Stomach (tissue), 19 donors: ENCODE measurements at places on chromosomes 6 and 20. TPM values are rescaled to one million over a fixed set of nuclear protein-coding genes. Genes with fewer than 3 reads are reported as not detected.
A peak's percentile ranks its signal among the peaks of the same experiment; 100 is the strongest.

GRCh38 chr6:8193541-8193940, 91.2 kb upstream of the EEF1E1 start:
- DNase-seq: no peak

DNA sequence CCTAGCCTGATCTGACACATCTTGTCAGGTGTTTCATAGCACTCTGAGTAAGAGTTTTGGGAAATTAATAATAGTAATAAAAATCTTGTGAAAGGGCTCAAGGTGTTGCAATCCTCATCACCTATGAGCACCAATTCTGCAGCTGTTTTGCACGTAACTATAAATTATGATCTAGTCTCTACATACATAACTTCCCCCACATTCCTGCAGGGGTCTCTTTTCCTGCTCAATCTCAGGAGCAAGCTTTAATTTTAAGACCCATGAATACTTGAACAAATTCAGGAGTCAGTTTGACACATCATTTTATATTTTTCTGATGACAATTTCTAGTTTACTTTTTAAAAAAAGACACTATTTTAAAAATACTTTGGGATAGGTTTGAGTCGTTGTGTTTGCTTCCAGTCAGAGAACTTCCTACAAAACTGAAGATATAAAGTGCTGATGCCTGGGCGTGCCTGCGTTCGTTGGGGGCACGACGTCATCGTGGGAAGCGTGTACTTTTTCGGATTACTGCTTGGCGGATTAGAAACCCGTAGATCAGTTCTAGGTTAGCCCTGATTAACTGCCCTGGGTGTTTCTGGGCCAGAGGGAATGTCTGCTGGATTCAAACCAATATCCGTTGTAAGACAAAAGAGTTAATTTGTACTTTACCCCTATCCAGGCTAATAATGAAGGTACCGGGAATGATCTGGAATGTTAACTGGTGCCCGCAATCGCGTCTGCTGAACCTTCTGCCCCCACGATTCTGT, 1.0 kb upstream of the E2F3 start:
- DNase-seq: no peak

AK9 gene
- total RNA-seq: 20.3 TPM

- DNase-seq: no peak
Observed at GRCh38 chr6:27026361-27026760, 221.1 kb upstream of the PRSS16 start.

MAP7 gene
- total RNA-seq: 14.5 TPM

DNA sequence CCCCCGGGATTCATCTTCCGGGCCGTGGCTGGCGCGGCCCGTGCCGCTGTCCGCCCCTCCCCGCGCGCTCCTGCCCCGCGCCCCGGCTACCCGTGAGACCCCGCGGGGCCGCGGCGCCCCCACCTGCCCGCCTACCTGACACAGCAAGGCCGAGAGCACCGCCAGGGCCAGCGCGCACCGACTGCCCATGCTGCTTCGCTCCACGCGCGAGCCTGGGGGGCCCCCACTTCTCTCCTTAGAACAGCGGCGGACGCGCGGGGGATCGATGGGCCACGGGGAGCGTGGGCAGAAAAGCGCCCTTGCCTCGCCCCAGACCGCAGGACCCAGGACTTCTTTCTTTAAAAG, 955 bp downstream of the DLL1 start:
- DNase-seq: peak; percentile 59

GRCh38 chr6:10723567-10723881, 654 bp downstream of the TMEM14C start:
- DNase-seq: no peak

GRCh38 chr6:46746696-46747095, at the start of gene ANKRD66:
ANKRD66 (plus strand) TSS chr6:46746933; CDS start chr6:46751949, 5,016 bp downstream.
- no peak for DNase-seq

DNA sequence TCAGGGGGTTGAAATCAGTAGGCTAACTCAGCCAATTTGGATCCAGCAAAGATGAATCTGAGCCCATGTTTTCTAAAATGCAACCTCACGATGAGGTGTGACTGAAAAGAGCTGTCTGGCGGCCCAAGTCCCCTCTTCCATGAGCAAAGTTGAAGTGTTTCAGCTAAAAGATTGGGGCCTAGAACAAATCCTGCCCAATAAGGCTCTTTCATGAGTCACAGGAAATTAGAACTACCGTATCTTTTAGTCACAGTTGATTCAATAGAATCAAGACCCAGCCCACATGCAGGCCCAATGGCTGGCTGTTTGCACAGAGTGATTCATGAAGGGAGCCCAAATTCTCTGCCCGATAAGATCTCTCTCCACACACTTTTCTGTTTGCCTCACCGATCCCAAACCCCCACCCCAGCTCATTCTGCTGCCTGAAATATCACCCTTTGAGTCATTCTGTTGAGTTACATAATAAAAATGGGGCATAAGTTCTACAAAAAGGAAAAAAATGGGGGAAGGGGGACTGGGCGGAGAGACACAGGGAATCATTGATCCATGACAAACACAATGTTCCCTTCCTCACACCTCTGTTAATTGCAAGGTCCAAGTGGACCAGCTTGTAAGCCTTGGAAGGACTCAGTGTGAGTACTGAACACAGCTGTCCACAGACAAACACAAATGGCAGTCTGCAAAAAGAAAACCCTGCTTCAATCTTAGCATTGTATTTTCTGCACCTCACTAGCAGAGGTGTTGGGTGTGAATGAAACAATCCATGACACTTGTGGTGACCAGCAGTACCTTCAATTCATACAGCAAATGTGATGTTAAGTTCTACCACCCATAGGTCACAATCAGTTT, 13.8 kb downstream of the FOXQ1 start:
- peak; percentile 79 for DNase-seq

DNA sequence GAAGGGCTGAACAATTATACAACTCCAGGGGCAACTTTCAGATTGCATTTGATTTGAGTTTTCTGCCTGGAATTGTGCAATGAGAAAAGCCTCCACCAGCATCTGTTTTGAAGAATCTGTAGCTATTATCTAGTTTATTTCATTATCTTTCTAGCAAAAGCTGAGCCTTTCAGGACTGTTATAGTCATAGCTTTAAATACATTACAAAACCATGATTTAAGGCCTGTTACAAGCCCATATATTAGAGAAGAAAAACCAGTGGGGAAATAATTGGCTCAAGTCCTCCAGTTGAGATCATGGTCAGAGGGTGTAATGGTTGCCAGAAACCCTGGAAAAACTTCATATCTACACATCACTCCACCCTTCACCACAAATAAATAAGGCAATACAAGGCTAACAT, 676.2 kb downstream of the HDGFL1 start:
- no peak for DNase-seq

DNA sequence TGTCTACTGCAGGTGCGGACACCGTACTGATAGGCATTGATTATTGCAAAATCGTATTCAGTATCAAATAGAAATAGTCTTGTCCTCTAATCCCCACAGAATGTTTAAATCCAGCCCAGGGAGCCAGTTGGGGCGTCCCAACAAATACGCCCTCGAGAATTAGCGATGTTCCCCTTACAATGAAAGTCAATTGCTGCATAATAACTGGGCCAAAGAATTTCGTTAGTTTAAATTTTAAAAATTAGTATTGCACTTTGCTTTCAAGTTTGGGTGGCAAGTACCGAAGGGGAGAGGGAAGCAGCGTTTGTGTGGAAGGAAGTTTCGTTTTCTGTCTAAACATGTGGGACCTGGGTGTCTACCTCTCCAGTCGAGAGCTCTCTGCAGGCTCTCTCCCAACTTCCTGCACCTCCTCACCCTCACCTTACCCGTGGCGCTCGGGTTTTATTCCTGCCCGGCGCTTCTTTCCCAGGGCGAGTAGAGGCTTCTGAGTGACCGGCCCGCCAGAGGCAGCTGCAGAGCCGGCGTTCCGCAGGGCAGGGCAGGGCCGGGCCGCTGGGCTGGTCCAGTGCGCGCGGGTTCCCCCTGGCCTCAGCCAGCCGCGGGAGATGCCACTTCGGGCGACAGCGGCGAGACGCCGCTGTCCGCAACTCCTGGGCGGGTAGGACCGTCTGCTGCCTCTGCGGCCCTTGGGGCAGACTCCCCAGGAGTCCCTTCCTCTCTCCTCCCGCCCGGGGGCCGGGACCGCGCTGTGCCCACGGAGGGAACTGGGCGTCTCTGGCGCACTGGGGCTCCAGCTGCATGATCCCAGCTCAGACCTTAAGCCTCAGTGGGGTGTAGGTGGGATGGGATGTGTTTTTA, 862 bp upstream of the TFAP2C start:
- DNase-seq: no peak

DNA sequence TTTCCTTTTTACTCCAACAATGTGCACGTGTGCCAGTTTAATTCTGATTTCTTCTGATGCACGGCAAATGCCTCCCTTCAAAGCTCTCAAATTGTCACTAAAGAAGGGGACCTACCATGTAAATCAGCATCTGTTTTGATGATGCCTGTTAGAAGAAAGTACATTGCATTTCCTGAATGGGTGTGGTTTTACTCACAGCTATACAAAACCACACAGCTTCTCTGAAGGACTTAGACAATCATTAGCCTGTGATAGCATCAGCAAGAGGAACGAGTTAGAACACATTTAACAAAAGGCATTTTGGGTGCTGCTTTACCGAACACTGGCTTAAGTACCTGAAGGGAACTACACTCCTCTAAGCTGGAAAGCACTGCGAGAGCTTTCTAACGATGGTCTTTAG, 109.4 kb downstream of the ATXN1 start:
- DNase-seq: no peak

UBE3D gene
- total RNA-seq: 33.3 TPM

PRRC2A gene
- 62.0 TPM for total RNA-seq

WFDC5 gene
- total RNA-seq: not detected

C20orf204 gene
- total RNA-seq: not detected

- DNase-seq: peak; percentile 62
Observed at GRCh38 chr20:57667924-57668782, 41.7 kb downstream of the PMEPA1 start.

KHDC1L gene
- not detected for total RNA-seq

GRCh38 chr6:125821825-125822281, 31.1 kb downstream of the NCOA7 start:
- DNase-seq: no peak

SLC35F1 gene
- 6.8 TPM for total RNA-seq

DNA sequence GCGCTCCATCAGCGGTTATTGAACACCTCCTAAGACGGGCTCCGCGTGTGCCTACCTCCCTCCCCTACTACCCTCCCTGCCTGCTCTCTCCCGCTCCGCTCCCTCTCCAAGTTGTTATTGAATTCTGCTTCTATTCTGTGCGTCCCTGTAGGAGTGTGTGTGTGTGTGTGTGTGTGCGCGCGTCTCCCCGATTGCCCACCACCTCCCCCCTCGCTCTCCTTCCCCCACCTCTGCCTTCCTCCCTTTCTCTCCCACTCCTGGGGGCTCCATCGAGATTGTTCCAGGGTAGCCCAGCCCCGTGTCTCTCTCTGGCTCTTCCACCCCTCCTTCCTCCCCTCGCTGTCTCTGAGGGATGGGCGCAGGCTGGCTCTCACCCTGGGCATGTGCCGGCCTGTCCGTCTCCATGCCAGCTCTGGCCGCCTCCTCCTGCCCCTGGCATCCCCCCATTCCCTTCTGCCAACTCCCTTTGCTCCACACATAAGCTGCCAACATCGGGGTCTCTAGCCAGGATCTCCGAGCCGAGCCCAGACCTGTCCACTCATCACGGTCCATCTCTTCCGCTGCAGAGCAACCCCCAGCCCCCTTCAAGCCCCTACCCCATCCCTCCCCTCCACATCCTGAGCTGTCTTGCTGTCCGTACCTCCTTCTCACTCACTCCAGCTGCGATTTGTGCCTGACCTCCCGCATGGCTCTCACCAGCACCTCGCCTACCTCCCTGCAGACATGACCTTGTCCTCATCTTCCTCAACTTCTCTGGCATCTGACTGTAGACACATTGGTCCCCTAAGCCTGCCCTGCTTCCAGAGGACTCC, 68.5 kb downstream of the SRC start:
- peak; percentile 69 for DNase-seq

PABPC1L gene
- total RNA-seq: 106 TPM

DNA sequence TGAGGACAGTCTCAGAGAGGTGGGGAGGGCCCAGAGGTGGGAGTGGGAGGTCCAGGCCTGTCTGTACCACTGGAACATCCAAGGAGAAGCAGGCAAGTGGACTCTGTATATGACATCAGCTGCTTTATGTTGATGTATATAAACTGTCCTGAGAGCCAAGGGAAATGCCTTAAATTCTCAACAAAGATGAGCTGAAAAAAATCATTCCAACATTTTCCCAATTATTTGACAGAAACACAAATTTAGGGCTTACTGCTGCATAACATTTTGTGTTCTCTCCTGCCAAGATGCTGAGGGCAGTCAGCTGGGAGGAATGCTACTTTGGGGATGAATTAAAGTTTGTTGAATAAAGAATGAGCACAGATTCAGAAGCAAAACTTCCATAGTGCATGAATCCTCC, 52.8 kb downstream of the FOXC1 start:
- DNase-seq: no peak

GRCh38 chr6:100880149-100880852, 828 bp downstream of the ASCC3 start:
- DNase-seq: peak; percentile 56

GRCh38 chr6:116443105-116443504, 18.1 kb upstream of the CALHM6 start:
- no peak for DNase-seq

DNA sequence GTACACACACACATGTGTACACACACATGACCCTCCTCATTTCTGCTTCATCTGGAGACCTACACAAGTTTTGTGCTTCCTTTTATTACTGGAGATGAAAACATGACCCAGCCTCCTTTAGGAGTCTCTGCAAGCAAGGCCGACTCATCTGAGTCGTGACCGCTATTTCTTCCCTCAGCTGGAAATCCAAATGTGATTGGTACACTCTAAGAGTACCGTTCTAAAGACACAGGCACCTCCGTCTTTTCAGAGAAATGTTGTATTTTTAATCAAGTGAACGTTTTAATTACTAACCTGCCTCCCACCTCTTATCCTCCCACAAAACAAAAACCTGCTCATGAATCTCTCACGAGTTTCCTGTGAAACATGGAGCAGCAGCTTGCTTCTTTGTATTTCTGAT, 63.0 kb downstream of the LAMP5 start:
- no peak for DNase-seq

- DNase-seq: peak; percentile 36
Observed at GRCh38 chr6:87698547-87699006, 3.5 kb downstream of the AKIRIN2 start.

GRM4 gene
- total RNA-seq: not detected

- no peak for DNase-seq
Observed at GRCh38 chr20:56595746-56596475, 33.2 kb upstream of the TFAP2C start.

GRCh38 chr20:63533871-63534393, 3.2 kb downstream of the PTK6 start:
- DNase-seq: peak; percentile 94

DNA sequence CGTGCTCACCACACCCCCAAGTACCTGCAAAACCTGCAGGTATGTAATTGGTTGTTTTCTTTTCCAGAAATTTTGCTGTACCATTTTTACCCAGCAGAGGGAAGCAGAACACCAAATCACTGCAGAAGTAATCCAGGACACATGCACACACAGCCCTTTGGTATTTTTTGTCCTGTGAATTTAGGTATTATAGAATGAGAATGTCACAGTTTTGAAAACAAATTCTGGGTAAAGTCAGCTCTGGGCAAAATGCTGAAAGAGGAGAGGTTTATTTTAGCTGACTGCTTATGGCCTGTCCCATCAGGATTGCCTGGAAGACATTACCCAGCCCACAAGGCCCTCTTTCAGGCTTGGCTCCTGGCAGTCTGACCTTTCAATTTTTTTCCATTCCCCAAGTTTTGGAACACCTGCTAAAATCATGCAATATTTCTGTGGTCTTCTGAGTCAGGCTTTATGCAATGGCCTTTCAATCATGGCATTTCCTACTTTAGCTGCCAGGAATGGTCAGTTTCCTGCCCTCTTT, 3.5 kb upstream of the EFHC1 start:
- no peak for DNase-seq
